Thoracic aorta endothelial cell (primary cell): ENCODE measurements at places on chromosomes 5 and 9. TPM values are rescaled to one million over a fixed set of nuclear protein-coding genes. Genes with fewer than 3 reads are reported as not detected.

Gene TSSK1B
- under 0.01 TPM in 1 of 2 replicates, not detected in the other for total RNA-seq

Gene CDH6
- 0.13 TPM in 1 of 2 replicates, not detected in the other for total RNA-seq

Gene FAM153A
- total RNA-seq: not detected in 2 replicates

Gene CDH12
- total RNA-seq: 0.07 TPM in 1 of 2 replicates, not detected in the other

Gene ZNF483
- total RNA-seq: 1.9 and 2.9 TPM in 2 replicates

Gene SPINK4
- not detected in 2 replicates for total RNA-seq

Gene PRRX2
- total RNA-seq: not detected in 2 replicates

Gene TRIM23
- total RNA-seq: 14.9 and 15.4 TPM in 2 replicates

Gene ITGA2
- 178 and 213 TPM in 2 replicates for total RNA-seq

Gene HAPLN1
- 0.13 and 0.29 TPM in 2 replicates for total RNA-seq

Gene TXNDC8
- total RNA-seq: not detected in 2 replicates
